GM03348 (cell line): ENCODE measurements at places on chromosomes 2 and 18.

- no peak for DNase-seq
Measured at GRCh38 chr18:56175330-56176001, 462.9 kb downstream of the TXNL1 start.

GRCh38 chr2:235762832-235763598 is 269.2 kb downstream of the AGAP1 start:
- DNase-seq: no peak

DNA sequence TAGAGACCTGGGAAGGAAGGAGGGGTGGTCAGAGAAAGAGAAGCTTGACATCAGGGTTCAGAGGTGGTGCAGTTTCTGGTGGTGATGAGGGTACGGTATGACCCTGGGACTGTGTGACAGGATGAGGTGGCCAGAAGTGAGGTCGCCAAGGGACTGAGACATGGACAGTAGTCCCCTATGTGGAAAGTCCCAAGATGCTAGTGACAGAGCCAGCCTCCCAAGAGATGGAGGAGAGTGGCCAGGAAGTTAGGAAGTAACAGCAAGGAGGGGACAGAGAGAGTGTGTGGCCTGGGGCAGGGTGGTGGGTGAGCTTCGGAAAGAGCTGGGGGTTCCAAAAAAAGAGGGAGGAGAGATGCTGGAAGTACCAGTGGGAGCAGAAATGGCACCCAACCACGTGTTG is 66.0 kb downstream of the SMAD7 start:
- no peak for DNase-seq

DNA sequence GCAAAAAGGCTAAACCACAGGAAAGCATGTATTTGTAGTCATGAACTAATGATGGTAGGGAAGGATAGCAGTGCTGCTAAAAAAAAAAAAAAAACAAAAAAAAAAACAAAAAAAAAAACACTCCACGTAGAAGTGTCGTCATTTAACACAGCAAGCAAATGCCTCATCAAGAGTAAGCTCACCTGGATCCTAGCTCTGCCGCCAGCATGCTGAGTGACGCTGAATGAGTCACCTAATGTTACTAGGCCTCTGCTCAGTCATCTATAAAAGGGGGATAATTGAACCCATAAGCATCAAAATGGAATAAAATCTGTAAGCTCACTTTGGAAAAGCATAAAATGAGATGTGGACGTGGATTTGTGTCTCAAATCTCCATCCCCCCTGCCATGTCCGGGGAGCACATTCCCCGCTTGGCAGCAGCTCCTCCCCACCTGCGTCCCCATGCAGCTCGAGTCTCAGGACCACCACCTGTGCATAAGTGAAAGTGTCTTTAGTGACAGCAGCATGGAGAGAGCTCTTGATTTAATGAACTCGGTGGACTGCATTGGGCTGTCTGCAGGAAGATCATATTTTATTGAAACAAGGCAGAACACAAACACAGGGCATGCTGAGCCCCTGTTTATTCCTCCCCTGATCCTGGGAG is 427.5 kb downstream of the LRATD1 start:
- DNase-seq: no peak

GRCh38 chr2:240886023-240886565 is 9.9 kb downstream of the MAB21L4 start:
- DNase-seq: no peak

- DNase-seq: no peak
Measured at GRCh38 chr18:23146861-23147469, 11.7 kb downstream of the CABLES1 start.

DNA sequence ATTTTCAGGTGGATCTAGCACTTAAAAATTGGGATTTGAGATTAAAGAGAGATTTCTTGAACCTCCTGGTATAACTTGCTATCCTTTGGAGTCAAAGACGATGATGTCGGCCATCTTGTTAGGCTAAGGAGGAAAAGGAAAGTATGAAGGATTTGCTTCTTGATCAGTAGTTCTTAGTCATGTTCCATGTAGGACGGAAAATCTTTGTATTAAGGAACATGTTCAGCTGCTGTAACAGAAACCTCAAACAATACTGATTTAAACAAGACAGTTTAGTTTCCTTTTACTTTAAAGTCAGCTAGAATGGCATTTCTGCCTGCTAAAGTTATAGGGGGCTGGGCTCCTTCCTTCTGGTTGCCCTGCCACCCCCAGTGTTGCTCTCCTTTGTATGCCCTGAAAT is 56.4 kb upstream of the MGAT5 start:
- no peak for DNase-seq

DNA sequence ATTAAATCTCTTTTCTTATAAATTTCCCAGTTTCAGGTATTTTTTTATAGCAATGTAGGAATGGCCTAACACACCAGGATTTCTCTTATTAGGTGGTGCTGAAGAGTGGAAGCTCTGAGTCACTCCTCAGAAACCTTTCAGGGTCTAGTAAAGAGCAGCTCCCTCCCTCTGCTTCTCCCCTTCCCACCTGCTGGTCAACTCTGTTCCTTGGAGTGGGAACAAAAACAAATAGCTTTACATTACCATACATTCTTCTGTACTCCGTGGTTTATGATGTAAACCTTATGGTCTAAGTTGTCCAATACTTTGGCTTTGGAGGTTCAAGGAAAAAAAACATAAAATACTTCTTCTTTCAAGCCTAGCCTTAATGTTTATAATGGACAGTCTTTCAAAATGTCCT is 2.7 kb upstream of the IL1R1 start:
- no peak for DNase-seq

- DNase-seq: no peak
Measured at GRCh38 chr2:39732482-39732881, 46.6 kb downstream of the THUMPD2 start.

DNA sequence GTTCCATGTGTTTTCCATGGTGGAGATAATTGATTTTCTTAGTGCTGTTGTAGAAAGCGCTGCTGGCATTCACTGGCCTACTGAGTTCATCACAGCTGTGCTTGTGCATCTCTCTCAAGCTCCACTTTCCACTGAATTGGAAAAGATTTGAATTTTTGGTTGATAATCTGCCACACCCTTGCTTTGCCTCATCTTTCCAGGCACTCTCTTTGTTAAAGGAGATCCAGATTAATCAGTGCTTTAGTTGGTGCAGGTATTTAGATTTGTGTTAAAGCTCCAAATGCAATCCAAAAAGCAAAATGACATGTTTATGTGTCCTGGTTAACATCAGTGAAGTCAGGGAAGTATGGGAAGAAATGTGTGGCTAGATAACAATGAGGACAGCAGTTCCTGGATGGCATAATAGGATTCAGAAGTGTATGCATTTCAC is 2.7 kb upstream of the COL3A1 start:
- no peak for DNase-seq

- peak; percentile 61 for DNase-seq
Measured at GRCh38 chr2:8677646-8678592, 3.9 kb upstream of the ID2 start.

- peak; percentile 33 for DNase-seq
Measured at GRCh38 chr18:59877361-59877760, 22.4 kb upstream of the PMAIP1 start.

- no peak for DNase-seq
Measured at GRCh38 chr2:156472686-156473085, 36.5 kb downstream of the GPD2 start.

DNA sequence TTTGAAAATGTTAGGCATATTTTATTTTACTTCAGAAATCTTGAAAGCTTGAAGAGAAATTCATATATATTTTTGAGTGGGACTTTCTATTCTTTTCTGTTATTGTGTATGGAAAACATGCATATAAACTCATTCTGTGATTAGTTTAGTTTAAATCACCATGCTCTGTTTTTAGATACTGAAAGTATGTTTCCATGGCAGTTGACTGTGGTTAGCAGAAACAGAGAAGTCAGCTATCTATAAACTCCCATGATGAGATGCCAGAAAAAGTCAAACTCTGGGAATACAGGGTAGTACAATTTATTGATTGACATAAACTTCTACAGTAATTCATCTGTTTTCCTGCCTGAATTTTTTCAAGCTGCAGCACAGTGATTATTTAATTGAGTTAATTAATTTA is 905.3 kb upstream of the VRK2 start:
- DNase-seq: no peak

GRCh38 chr2:230472621-230473018 is 56.6 kb downstream of the SP100 start:
- DNase-seq: peak; percentile 21

DNA sequence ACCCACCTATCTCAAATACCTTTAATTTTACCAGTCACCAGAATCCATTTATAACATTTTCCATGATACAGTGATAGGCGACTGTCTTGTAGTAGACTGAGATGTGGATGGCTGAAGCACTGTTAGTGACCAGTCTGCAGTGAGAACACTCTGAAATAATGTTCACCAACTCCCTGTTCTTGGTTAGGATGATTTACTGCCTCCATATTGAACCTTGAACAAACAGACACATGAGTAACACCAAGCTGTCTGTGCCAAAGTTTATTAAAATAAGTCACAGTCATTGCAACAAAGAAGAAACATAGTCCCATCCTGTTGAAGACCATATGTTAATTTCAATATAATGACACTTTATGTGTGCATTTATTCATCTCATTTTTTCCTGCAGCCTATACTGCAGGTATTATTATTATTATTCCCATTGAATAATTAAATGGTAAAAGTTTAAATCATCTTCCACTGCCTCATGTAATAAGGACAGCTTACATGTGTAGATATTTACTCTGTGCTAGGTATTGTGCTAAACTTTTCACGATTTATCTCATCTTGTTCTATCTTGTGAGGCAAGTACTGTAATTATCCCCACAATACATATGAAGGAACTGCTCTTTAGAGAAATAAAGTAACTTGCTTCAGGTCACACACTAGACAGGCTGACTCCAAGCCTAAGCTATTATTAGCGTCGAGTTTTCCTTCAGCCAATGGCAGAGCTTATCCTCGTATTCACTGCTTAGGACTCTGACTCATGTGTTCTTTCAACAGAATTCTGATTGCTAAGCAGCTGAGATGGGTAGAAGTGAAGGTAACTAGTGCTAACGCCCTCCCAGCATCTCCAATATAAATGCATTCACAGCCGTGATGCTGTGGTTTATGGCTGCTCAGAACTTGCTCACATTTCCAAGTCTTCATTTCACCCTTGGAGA is 62.5 kb downstream of the ONECUT2 start:
- DNase-seq: peak; percentile 24

- no peak for DNase-seq
Measured at GRCh38 chr18:9906481-9906880, 7.3 kb upstream of the VAPA start.

- peak; percentile 53 for DNase-seq
Measured at GRCh38 chr2:200603972-200604371, 18.2 kb downstream of the AOX1 start.

GRCh38 chr2:36371070-36371874 is 15.7 kb downstream of the CRIM1 start:
- DNase-seq: no peak

GRCh38 chr2:24152413-24153197 is 22.2 kb upstream of the FAM228A start:
- DNase-seq: no peak

DNA sequence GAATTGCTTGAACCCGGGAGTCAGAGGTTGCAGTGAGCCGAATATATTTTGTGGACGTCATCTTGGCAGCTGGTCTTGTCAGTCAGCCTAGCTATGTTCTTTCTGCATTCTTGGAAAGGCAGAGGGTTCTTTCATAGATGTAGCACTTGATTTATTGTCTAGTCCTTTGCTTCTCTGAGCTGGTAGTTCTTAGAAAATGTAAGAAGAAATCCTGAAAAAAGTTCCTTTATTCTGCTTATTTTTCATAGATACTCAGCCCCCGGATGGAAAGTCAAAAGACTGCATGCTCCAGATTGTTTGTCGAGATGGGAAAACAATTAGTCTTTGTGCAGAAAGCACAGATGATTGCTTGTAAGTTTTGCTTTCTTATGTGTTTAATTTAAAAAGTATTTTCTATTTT is 21.3 kb downstream of the PLEKHB2 start:
- no peak for DNase-seq

- DNase-seq: no peak
Measured at GRCh38 chr2:20917719-20918572, 95.0 kb upstream of the LDAH start.

GRCh38 chr2:118834901-118835745 is 12.3 kb downstream of the EN1 start:
- DNase-seq: peak; percentile 65

- DNase-seq: no peak
Measured at GRCh38 chr18:44758861-44759631, 78.4 kb downstream of the SETBP1 start.

GRCh38 chr2:165562233-165562632 is 92.7 kb downstream of the CSRNP3 start:
- DNase-seq: no peak

GRCh38 chr2:7639476-7639875 is 722.3 kb downstream of the RNF144A start:
- no peak for DNase-seq

- no peak for DNase-seq
Measured at GRCh38 chr2:85772841-85773491, 19.2 kb downstream of the ATOH8 start.

- DNase-seq: no peak
Measured at GRCh38 chr18:55038162-55038561, 78.9 kb upstream of the CCDC68 start.

- DNase-seq: no peak
Measured at GRCh38 chr2:191740016-191740419, 62.1 kb downstream of the NABP1 start.
